ENCODE measurements at places on chromosomes 4 and X. TPM values are rescaled to one million over a fixed set of nuclear protein-coding genes. Genes with fewer than 3 reads are reported as not detected.

GABRB1 gene
- total RNA-seq, result not detected

CFAP47 gene
- not detected for total RNA-seq

REST gene
- 8.7 TPM for total RNA-seq

SH2D1A gene
- total RNA-seq, result not detected

GAGE12J gene
- not detected for total RNA-seq

RAB9B gene
- total RNA-seq, result 0.03 TPM

SGCB gene
- total RNA-seq, result 18.8 TPM

MAGEA2 gene
- not detected for total RNA-seq

NXF3 gene
- not detected for total RNA-seq

CT47B1 gene
- not detected for total RNA-seq

FGB gene
- 13.0 TPM for total RNA-seq

SEC31A gene
- total RNA-seq, result 89.1 TPM

AR gene
- total RNA-seq, result 3.8 TPM

NAP1L3 gene
- total RNA-seq, result 0.62 TPM

CTAG1A gene
- total RNA-seq, result not detected

TCEAL2 gene
- not detected for total RNA-seq

XAGE1B gene
- 208 TPM for total RNA-seq

TGIF2LX gene
- total RNA-seq, result not detected

NOX1 gene
- not detected for total RNA-seq

TIMM17B gene
- 101 TPM for total RNA-seq

KLHL13 gene
- total RNA-seq, result 0.96 TPM

FAM47A gene
- not detected for total RNA-seq

ING2 gene
- 10.9 TPM for total RNA-seq

ART3 gene
- not detected for total RNA-seq

TLL1 gene
- 0.30 TPM for total RNA-seq

PGAM4 gene
- 0.66 TPM for total RNA-seq

GCNA gene
- 0.88 TPM for total RNA-seq

OPHN1 gene
- total RNA-seq, result 1.5 TPM

RENBP gene
- total RNA-seq, result 0.13 TPM

ERCC6L gene
- 12.0 TPM for total RNA-seq

CT45A3 gene
- total RNA-seq, result 0.15 TPM

MAPK10 gene
- 0.64 TPM for total RNA-seq

TREX2 gene
- 1.7 TPM for total RNA-seq

COPS4 gene
- total RNA-seq, result 26.5 TPM

PDE5A gene
- 0.24 TPM for total RNA-seq

ASB5 gene
- not detected for total RNA-seq

GLOD5 gene
- not detected for total RNA-seq

PTTG2 gene
- total RNA-seq, result not detected

TENM3 gene
- 1.4 TPM for total RNA-seq

SMIM43 gene
- total RNA-seq, result 0.20 TPM

C4orf50 gene
- not detected for total RNA-seq

F9 gene
- not detected for total RNA-seq

SYNPO2 gene
- total RNA-seq, result 0.96 TPM

MAGIX gene
- 1.7 TPM for total RNA-seq

SPANXA1 gene
- not detected for total RNA-seq

PALLD gene
- 74.9 TPM for total RNA-seq

FREM3 gene
- total RNA-seq, result not detected

PAGE1 gene
- total RNA-seq, result not detected

GLRA3 gene
- not detected for total RNA-seq

NDNF gene
- total RNA-seq, result not detected

KCNE5 gene
- total RNA-seq, result 0.14 TPM

SPIN2B gene
- total RNA-seq, result 11.1 TPM

GLRB gene
- total RNA-seq, result 0.64 TPM

MAGEB2 gene
- not detected for total RNA-seq

DOK7 gene
- 0.75 TPM for total RNA-seq

ACE2 gene
- not detected for total RNA-seq
